ENCODE measurements at places on chromosomes 12 and 14.

DNA sequence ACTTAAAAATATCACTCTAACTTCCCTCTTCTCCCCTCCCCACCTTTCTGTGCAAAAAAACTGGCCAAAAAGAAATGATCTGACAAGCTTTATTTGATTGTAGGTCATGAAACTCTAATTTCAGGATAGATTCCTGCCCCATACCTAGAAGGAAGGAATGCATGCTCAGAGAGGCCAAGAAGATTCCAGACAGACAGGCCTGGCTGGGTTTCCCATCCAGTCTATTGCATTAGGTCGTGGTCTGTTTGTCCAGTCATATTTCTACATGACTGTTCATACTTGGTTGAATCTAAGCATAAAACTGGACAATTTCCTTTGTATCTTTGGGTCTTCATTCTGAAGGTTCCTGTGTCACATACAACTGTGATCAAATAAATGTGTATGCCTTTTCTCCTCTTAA, 20.0 kb upstream of the SLC15A5 start:
- no peak for DNase-seq

DNA sequence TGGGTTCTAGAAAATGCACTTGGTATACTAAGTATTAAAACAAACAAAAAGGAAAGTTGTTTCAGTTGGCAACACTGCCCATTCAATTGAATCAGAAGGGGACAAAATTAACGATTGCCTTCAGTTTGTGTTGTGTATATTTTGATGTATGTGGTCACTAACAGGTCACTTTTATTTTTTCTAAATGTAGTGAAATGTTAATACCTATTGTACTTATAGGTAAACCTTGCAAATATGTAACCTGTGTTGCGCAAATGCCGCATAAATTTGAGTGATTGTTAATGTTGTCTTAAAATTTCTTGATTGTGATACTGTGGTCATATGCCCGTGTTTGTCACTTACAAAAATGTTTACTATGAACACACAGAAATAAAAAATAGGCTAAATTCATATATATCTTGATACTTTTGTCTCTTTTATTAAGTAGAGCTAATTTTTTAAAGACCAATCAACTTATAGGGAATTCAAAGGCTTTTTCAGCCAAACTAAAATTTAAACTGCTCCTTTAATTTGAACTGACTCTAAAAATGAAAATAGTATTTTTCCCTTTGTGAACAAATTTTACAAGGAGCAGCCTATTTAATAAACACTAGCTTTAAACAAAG, 2.8 kb downstream of the FOXG1 start:
- DNase-seq = no peak

DNA sequence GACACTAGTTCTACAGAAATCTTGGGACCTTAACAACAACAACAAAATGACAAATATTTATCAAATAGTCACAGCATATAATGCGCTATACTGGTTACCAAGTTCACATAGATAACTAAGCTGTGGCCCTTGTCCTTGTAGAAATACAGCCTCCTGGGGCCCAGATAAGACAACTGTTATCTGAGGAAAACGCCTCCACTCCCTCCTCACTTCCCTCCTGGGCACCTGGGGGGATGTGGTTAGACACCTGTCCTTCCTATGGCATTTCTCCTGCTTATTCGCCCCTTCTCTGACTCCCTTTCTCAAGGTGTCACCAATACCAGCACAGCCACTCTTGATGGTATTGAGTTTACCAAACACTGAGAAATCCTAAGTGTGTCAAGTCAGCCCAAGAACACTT, 419.4 kb downstream of the RAD51B start:
- DNase-seq = no peak

DNA sequence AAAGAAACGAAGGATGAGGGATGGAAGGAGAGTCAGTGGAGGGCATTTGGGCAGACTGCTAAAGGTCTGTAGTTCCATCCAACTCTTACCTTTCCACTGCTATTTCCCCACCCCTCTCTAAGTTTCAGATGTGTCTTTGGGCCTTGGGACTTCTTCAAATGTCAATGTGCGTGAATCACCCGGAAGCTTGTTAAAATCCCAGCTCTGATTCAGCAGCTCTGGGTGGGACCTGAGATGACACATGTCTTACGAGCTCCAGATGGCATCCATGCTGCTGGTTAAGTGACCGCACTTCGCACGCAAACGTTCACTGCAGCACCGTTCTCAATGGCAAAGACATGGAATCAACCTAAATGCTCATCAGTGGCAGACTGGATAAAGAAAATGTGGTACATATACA, 309.9 kb downstream of the VRK1 start:
- no peak for DNase-seq

DNA sequence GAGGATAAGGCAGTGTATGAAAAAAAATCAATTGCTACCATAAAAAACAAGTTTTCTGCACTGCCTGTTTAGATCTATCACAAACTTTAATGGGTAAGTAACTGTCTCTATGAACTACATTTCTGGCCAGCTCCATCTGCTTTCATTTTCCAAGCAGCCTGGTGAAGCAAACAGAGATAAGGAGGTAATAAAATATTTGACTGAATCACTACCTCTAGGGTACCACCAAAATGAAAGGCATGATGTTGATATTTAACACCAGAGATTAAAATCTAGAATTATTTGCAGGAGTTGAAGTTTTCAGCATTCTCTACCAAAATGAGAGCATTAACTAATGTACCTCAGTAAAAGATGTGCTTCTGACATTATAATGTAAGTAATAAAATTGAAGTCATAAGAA, 863.5 kb upstream of the MGAT4C start:
- DNase-seq = no peak

- DNase-seq = no peak
Observed at GRCh38 chr14:72472845-72473244, 421.1 kb downstream of the DPF3 start.

DNA sequence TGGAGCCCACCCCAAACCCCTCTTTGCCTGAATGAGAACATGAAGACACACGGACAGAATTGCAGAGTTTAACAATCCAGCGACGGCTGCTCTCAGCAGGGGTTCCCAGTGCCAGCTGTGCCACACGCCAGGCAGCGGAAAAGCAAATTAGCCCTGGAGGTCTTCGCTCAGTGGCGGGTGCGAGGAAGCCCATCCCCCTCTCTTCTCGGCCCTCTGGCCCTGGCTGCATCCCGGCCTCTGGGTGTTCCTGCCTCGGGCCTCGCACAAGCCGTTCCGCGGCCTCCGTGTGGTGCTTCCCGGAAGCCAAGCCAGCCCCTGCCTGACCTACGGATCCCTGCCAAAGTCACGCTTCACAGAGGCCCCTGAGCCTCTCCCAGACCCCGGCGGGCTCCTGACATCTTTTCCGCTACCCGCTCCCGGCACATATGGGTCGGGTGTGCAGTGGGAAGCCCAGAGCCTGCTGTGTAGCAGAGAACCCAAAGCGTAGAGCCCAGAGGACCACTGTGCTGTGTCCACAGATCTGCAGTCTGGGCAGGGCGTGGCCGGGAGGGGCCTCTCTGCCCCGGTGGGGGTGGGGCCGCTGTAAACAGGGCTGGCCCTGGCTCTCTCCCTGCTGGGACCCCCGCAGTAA, 70.7 kb upstream of the GALNT9 start:
- DNase-seq = no peak

- DNase-seq = no peak
Observed at GRCh38 chr14:90508536-90509254, 111.9 kb downstream of the CALM1 start.

DNA sequence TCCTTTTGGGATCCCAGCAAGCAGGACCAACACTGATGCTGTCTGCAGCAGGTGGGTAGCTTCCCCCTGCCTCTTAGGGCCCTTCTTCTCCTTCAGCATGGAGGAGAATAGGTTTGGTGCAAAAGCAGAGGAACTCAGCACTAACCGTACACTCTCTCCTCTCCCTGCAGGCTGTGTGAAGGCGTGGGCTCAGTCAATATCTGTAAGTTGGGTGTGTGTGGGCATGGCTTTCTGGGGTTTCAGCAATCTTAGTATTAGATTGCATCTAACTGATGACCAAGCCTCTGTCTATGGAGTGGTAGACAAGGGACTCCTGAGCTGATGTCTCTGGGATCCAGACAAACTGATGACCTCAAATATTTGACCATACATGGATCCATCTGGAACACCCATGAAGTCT, 14.3 kb downstream of the KRT85 start:
- DNase-seq = no peak

DNA sequence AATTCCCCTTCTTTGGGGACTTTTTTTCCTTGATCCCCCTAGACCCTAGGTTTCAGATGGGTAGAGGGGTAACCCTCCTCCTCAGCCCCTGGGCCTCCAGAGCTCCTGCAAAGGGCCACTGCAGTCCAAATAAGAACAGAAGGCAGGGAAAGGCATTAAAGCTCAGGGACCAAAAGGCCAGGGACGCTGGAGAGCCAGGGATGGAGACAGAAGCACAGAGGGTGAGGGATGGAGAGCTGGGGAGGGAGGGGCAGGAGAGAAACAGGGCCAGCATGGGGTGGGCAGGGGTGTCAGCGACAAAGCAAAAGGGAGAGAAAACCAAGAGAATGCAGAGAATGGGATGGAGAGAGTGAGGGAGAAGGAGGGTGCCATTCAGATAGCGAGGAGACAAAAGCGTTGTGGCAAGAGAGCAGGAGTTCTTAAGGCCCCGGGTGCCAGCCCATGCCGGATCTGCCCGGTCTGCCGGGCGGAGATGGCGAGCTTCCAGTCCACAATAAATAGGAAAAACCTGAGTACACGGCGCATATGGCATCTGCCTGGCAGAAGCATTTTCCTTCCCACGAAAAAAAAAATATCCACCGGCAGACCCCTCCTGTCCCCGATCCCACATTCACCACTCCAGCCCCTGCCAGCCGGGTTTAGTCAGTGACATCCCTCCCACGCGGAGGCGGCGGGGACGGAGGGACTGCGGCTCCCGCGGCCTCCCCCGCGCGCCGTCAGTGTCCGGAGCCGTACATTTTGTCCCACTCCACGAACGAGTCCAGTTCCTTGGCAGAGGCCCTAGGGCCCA, 28.6 kb downstream of the FIGNL2 start:
- no peak for DNase-seq

DNA sequence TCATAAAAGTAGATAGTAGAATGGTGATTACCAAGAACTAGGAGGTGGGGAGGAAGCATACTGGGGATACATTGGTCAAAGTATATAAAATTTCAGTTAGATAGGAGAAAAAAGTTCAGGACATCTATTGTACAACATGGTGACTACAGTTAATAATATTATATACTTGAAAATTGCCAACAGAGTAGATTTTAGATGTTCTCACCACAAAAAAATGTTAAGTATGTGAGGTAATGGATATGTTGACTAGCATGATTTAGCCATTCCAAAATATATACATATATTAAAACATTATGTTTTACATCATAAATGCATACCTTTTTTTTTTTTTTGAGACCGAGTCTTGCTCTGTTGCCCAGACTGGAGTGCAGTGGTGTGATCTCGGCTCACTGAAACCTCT, 31.0 kb downstream of the TMEM116 start:
- no peak for DNase-seq

- no peak for DNase-seq
Observed at GRCh38 chr14:67514650-67515385, 18.3 kb upstream of the PLEKHH1 start.

DNA sequence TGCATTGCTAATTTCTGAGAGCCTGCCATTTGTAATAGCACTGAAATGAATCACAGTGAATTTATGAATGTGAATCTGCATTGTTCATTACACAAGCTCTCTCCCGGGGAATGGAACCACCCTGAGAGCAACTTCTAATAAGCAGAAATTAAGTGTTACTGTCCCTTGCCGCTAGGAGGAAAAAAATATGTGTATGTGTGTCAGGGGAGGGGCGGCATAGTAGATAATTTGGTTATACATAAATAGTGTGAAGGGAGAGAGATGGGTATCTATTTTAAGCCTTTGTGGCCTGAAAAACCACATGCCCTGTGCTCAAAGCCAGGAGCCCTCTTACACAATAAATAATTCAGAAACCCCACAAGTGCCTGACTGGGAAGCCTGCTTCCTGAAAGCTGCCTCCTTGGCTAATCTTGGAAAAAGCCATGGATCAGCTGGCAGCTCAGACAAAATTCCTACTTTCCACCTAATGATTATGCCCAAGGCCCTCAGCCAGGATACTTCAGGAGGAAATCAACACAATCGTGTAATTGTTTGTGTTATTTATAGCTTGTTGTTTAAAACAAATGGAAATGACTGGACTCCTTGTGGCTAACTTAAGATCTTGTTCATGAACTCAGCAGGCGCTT, 366.2 kb upstream of the KITLG start:
- no peak for DNase-seq

GRCh38 chr14:88695870-88696269, 96.9 kb downstream of the EML5 start:
- no peak for DNase-seq

- DNase-seq = no peak
Observed at GRCh38 chr14:22384167-22384549, 204.9 kb downstream of the DAD1 start.

- no peak for DNase-seq
Observed at GRCh38 chr14:73770977-73771847, 57.0 kb upstream of the PNMA1 start.

GRCh38 chr12:82090165-82090564, 268.0 kb downstream of the CCDC59 start:
- no peak for DNase-seq

GRCh38 chr12:24898606-24899005, 50.3 kb downstream of the BCAT1 start:
- DNase-seq = no peak

DNA sequence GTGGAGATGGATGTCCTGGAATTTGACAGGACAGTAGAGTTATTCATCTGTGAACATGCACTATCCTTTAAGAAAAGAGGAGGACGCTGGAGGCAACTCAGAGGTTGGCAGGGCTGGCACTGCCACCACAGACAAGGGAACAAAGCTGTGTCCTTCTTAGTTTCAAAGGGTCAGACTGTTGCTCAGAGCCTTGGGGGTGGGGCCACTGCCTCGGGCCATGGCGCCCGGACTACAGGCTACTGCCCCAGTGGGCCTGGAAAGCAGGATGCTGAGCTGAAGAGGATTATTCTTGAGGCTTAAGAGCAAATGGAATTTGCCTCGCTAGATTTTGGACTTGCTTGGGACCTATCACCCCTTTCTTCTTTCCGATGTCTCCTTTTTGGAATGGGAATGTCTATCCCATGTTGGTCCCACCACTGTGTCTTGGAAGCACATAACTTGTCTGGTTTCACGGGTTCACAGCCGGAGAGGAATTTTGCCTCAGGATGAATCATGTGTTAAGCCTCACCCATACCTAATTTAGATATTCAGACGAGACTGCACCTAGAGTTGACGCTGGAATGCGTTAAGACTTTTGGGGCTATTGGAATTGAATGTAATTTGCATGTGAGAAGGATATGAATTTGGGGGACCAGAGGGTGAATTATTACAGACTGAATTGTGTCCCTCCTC, 114.8 kb upstream of the RFLNA start:
- no peak for DNase-seq

GRCh38 chr12:33047666-33048065, 151.1 kb upstream of the PKP2 start:
- no peak for DNase-seq

- DNase-seq = no peak
Observed at GRCh38 chr14:52695481-52696091, at the start of gene ERO1A. TSS of gene ERO1A (minus strand) at chr14:52695558. CDS start at chr14:52695481, 77 bp downstream.

- DNase-seq = no peak
Observed at GRCh38 chr12:116539905-116540482, 19.2 kb upstream of the MAP1LC3B2 start.

GRCh38 chr14:96747006-96747405, 50.2 kb upstream of the VRK1 start:
- DNase-seq = no peak
